ENCODE measurements at places on chromosomes 13 and 19. TPM values are rescaled to one million over a fixed set of nuclear protein-coding genes. Genes with fewer than 3 reads are reported as not detected.

DNA sequence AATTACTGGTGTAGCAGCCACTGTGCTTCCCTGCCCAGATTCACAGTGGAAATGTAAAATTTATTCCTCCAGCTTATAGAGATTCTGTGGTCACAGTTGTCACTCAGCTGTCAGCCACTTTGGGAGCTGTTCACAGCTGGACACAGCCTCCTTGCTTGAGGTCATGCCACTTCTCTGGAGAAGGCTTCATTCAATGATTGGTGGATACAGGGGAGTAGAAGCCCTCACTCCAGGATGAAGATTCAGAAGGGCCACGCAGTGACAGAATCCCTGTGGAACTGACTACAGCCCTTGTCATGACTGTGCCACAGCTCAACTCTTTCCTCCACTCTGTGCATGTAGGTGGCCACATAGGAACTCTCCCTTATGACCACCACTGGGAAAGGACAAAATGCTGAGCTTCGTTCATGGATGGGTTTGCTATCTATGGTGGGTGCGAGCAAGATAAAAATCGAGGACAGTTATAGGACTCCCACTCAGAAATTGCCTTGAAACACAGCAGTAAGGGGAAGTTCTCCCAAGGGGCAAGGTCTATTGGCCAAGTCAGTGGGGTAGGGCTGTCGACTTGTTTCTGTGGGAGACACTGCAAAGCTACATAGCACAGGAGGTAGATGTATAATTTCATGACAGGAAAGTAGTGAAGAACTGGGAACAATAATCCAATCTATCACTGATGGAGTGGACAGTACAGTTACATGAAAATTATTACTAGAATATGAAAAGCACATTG lies 98.7 kb downstream of the CCNA1 start:
- no peak for DNase-seq

DNA sequence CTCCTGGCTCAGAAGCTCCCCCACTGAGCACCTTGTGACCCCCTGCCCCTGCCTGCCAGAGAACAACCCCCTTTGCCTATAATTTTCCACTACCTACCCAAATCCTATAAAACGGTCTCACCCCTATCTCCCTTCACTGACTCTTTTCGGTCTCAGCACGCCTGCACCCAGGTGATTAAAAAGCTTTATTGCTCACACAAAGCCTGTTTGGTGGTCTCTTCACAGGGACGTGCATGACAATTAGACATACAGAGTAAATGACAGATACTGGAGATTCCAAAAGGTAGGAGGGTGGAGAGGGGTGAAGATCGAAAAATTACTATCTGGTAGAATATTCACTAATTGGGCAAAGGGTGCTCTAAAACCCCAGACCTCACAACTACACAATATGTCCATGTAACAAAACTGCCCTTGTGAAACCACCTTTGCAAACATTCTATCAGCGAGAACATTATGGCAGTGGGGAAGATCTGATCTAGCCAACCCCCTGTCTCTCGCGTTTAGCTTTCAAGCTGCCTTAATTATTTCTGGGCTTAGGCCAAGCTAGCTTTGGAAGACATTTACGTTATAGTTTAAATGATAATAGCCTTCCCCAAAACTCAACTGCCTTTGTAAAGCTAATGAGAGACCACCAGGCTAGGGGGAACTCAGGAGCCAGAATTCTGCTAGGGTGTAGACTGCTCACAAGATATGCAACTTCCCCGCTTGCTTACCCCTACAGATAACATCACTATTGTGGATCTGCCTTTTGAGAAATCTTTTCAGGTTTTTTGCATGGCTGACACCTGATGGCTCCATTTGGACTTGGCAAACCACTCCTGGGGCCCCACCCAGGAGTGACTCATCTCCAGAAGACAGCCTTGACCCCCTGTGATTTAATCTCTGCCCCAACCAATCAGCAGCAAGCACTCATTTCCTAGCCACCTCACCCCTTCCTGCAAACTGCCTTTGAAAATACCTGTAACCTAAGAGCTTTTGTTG lies 1534.0 kb upstream of the SPRY2 start:
- DNase-seq: no peak

DNA sequence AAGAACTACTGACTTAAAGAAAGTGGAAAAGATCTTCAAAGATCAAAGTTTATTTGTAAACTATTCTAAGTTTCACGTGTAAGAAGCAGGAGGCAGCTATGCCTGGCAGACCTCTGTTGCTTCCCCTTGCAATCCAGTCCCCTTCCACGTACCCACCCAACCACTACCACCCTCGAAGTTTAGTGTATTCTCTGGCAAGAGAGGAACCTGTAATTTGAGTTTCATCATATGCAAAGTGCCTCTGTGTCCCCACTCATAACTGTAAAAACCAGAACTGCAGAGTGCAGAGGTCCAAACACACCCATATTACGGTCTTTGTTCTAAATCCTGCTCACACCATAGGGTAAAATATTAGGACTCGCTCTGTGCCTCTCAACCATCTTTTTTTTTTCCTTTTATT lies 75.8 kb upstream of the FRY start:
- DNase-seq: no peak

DNA sequence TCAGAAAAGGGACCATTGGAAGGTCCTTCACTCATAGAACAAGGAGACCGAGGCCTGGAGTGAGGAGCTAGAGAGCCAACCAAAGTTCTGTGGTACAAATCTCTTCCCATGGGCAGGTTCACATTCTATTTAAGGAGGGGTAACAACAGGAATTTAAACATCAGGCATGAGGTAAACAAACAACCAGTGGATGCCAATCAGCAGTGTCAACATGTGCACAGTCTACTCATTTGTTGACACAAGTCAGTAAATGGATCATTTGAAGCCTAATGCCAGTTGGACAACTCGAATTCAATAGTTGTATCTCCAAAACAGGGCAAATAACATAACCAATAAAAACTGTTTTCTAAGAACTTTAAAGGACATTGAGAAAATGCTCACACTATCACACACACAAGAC lies 6.3 kb upstream of the DOCK9 start:
- no peak for DNase-seq

DNA sequence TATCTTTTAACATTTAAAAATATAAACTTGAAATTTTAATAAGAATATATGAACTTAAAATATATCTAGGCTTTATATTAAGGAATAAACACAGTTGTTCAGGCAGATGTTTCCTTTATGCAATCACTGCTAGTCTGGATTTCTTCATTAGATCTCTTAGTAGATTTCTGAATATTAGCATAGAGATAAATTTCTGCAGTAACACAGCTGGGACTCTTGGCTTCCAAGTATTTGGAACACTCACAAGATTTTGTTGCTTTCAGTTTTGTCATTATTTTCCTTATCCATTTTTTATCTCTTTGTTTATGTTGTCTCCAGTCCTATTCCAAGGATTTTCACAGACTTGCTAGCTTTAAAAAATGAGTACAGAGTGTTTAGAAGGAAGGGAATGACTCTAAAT lies 857.1 kb downstream of the GPC5 start:
- DNase-seq: no peak

GRCh38 chr13:41812851-41813250 lies 148.1 kb downstream of the VWA8 start:
- DNase-seq: no peak

DNA sequence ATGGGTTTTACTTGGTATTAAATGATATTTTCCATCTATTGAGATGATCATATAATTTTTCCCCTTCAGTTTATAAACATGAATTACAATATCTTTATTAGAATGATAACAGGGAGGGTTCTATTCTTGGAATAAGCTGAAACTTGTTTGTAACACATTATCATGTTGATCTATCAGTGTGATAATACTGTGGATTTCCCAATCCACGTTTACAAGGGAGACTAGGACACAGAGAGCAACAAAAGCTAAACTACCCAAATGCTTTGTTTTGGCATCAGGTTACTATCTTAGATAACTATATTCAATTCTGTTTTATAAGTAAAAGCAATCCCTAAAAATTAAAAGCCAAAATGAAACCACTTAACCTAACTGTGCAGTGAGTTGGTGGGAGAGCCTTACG lies 92.5 kb downstream of the TUBGCP3 start:
- no peak for DNase-seq

DNA sequence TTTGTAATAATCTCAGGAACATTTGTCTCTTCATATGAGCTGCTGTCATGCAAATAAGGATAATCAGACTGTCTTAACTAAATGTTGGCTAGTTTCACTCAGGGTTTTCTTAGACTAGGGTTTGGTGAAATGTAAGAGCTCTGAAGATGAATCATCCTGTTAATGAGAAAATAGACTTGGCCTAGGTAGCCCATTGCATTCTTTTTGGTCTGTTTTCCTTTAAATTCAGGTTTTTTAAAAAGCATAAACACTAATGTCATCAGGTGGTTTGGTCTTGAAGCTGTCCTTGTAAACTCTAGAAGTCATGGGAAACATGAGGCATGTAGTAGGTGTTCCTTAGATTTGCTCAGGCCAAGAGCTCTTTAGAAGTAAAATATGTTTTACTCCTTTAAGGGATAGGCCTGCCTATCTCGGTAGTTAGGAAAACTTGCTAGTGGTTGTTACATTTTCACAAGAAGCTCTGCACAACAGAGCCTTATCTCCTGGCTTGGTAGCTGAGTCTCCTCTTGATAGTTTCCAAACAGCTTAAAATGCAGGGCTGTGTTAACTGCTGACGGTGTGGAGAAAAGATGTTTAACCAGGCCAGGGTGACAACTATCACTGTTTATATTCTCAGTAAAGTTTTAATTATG lies 62.0 kb upstream of the C1QTNF9B start:
- DNase-seq: no peak

THSD1 gene
- total RNA-seq: 6.1 TPM

Data from heart left ventricle (tissue), 16 donors.